ENCODE measurements at places on chromosomes 16 and 17.
A peak's percentile ranks its signal among the peaks of the same experiment; 100 is the strongest.

DNA sequence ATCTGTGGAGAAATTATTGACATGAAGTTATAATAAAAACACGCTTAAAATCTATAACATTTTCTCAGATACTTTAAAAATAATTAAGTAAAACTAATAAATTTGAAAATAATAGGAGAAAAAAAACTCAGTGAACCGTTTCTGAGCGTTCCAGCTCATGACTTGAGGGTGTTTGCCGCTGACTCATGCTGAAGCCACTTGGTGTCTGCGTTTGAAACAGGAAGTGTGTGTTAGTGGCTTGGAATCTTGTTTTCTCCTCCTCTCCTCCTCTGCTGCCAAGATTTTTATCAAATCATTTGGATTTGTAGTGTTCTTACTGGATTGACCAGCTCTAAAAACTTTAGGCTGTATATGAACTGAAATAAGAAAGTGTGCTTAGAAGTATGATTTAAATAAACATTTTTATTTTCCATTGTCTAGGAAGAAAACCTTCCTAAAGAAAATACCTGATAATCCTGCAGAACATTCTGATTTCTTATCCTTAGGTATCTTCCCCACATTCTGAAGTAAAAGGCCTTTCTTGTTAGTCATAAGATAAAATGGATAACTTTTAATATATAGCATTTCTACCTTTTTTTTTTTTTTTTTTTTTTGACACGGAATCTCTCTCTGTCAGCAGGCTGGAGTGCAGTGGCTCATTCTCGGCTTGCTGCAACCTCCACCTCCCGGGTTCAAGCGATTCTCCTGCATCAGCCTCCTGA is 30.8 kb downstream of the USP10 start:
- peak; percentile 84 for DNase-seq

DNA sequence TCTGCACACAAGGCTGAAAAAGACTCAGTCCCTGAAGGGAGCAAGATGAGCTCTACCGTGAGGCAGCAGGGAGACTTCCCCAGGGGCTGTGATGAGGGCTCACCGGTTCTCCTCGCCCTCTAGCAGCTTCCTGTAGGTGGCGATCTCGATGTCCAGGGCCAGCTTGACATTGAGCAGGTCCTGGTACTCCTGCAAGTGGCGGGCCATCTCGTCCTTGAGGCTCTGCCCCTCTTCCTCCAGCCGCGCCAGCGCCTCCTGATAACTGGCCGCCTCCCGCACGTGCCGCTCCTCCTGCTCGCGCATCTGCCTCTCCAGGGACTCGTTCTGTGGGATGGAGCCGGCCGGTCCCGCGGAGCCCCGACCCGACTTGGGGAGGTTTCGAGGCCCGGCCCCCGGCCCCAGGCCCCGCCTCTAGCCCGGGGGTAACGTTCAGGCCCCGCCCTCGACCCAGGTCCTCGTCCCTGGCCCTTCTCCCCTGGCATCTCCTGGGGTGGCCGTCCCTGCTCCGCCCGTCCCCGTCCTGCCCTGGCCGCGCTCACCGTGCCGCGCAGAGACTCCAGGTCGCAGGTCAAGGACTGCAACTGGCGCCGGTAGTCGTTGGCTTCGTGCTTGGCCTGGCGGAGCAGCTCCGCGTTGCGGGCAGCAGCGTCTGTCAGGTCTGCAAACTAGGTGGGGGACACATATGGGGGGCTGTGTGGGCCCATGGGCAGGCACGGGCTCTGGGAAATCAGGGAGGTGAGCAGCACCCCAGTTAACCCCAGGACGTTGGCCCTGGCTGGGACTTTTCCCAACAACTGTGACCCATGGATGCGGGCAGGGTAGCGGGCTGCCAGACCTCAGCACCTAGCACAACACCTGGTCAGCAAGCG is 3.9 kb downstream of the GFAP start:
- DNase-seq, result peak; percentile 37

DNA sequence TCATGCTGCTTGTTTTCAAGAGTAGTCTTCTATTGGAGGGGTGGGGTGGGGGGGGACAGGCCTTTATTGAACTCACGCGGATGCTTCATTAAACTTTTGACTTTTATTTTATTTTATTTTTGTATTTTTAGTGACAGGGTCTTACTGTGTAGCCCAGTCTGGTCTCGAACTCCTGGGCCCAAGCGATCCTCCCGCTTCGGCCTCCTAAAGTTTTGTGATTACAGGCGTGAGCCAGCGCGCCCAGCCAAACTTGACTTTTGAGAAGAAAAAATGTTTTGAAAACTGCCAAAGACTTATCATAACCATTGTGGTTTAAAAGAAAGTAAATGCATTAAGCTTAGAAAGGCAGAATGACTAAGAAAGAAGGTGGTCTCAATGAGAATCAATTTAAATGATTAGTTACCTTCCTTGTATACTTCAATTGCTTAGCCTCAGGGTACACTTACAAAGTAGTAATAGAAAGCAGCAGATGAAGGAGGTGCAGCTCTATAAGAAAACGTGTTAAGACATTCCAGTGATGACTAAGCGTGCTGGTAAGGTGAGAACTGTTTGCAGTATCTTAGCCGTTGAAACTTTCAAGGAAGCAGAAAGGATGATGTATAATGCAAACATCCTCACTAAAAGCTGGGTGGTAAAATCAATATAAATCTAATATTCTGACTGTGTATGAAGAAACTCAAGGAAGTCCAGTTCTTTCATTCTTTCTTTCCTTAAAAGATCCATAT is 1.2 kb downstream of the AP2B1 start:
- DNase-seq, result peak; percentile 83

- no peak for DNase-seq
These were observed 44.7 kb upstream of the KPNB1 start for GRCh38 chr17:47605011-47605410.

- no peak for DNase-seq
These were observed 39.1 kb downstream of the HOXB1 start for GRCh38 chr17:48491527-48492273.

DNA sequence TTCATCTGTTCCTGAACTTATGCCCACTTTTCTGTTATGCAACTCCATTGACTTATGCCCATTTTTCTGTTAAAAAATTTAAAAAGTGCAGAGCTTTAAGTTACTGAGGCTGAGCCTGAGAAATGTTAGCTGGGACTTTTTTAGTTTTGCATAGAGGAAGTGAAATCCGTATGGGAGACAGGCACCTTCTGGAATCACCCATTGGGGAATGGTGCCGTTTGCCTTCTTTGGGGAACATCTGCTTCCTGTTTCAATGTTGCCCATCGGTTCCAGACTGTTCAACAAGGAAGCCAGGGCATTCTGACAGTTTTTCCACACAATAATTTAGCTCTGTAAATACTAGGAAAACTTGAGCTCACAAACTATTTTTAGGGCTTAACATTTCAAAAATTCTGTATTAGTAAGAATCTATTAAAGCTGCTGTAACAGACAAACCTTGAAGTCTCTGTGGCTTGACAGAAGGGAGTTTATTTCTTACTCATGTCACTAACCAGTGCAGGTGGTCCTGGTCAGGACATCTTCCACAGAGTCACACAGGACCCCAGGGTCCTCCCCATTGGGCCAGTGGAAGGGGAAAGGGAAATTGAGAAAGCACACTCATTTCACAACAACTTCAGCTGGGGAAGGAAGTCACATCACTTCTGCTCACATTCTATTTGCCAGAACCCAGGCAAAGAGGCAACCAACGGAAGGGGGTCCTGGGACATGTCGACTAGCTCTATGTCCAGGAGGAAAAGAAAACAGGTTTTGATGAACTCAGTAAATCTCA is 17.2 kb downstream of the PRKCB start:
- no peak for DNase-seq

Measured in kidney glomerular epithelial cell (primary cell).